ENCODE measurements at places on chromosomes 5 and 9. TPM values are rescaled to one million over a fixed set of nuclear protein-coding genes. Genes with fewer than 3 reads are reported as not detected.

DNA sequence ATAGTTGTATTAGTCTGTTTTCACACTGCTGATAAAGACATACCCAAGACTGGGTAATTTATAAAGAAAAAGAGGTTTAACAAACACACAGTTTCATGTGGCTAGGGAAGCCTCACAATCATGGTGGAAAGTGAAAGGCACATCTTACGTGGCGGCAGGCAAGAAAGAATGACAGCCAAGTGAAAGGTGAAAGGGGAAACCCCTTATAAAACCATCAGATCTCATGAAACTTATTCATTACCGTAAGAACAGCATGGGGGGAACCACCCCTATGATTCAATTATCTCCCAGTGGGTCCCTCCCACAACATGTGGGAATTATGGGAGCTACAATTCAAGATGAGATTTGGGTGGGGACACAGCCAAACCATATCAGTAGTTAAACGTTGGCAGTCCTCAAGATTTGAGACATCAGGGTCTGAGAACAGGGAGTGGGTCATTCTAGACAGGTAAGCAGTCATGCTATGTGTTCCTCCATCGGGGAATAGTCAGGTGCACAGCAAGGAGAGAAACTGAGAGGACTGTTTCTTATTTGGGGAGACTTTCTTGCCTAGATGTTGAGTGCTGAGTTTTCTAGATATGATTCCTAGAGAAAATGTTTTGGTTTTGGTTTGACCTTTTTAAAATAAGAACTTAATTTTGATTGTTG is 45.8 kb upstream of the ENTREP1 start:
- DNase-seq: no peak

DNA sequence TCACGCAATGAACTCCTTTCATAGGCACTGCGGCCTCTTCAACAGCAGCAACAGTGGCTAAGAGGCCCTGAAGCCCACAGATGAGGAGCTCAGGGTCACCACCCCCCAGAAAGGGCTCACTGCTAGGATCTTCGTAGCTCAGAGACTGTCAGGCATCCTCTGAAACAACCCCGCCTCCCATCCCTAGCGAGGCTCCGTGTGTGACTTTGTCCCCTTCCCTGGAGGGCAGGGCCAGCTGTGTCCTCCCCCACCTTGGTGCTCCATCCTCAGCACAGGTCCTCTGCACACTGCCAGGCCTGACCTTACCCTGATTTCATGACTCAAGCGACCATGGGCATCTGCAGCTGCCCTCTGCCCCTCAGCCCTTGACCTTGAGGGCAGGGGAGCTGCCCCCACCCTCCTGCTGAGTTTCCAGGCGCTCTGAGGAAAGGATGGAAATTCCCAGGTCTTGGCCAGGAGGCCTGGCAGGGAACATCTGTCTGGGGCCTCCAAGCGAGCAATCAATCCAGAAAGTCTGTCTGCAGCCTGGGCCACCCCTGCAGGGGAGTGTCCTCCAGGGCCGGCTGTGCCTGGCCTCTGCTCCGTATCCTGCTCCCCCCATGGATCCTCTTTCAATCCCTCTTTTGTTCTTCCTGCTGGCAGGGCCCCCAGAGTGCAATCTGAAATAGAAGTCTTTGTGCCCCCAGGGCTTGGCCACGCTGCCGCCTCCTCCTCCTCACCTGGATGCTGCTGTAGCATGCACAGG is 6.8 kb upstream of the IRX4 start:
- DNase-seq: no peak

GRCh38 chr5:89327608-89328007 is 444.6 kb upstream of the MEF2C start:
- DNase-seq: no peak

- no peak for DNase-seq
Observed at GRCh38 chr5:122458278-122458872, 146.3 kb downstream of the SNCAIP start.

The PIP5K1B gene
- 0.38 TPM for total RNA-seq

All from esophagus squamous epithelium (tissue), 5 donors.